Nucleus accumbens (tissue), 56 donors: ENCODE measurements at places on chromosomes 3 and 15.
A peak's percentile ranks its signal among the peaks of the same experiment; 100 is the strongest.

- DNase-seq: peak; percentile 54
These were observed 19.5 kb upstream of the BSN start for GRCh38 chr3:49534581-49535441.

- DNase-seq: no peak
These were observed 260.7 kb downstream of the PLOD2 start for GRCh38 chr3:145900056-145900829.

- no peak for DNase-seq
These were observed 24.8 kb downstream of the TRNT1 start for GRCh38 chr3:3151513-3151912.

GRCh38 chr3:116872688-116873087 is 163.1 kb downstream of the TUSC7 start:
- no peak for DNase-seq

DNA sequence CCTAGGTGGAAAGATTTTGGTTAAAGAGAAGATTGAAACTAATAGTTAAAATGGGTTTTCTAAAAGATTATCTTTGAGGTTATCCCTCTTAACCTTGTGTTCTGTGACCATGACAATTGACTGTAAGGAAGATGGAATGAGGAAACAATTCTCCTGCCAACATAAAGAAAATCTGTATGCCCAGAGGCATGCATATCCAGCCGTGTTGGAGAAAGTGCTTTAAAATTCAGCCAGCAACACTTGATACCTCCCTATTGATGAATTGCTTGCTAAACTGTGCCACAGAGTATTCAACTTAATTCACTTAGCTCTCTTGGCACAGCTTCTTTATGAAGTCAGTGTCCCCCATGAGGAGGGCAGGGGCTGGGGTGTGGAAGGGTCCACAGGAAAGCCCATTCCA is 203.5 kb downstream of the UBE2E2 start:
- no peak for DNase-seq

DNA sequence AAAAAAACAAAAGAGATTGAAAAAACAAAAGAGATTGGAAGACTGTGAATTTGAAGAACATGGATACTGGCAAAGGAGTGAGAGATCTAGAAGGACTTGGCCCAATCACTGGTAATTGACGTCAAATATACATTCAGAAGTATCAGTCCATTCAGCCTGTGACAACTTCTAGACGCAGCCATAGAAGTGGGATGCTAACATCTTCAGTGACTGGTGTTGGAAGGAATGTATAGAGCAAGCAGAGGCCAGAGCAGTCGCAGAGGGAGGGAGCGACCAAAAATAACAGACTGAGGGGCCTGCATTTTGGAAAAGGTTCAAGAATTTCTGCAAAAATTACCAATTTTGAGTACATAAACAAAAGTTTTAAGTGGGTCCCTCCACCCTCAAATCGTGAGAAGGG is 473.3 kb downstream of the CADM2 start:
- DNase-seq: no peak

DNA sequence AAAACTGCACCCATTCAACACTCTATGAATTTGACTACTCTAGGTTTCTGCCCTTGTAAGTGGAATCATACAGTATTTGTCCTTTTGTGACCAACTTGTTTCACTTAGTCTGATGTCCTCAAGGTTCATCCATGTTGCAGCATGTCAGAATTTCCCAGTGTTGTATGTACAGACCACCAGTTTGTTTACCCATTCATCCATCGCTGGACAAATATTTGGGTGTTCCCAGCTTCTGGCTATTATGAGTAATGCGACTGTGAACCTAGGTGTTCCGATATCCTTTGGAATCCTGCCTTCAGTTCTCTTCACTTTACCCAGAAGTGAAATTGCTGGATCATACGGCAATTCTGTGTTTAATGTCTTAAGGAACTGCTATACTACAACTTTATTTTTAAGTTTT is 12.6 kb downstream of the RPL32 start:
- DNase-seq: no peak

DNA sequence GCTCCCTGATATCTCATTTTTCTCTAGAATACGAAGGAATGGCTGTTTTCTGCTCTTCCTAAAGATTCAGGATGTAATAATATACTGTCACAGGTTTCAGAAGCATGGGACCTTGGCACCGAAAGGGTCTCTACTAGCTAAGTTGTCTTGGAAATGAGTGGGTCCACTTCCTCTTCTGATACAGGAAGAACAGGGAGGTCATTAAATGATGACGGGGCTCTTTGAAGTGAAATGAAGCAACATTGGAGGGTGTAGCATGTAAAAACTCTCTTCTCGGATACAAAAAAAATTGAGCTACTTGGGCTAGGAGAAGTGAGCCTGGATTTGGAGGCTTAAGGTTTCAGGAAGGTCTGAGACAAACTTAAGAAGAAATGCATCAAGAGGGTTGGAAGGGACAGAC is 349.8 kb upstream of the TPRG1 start:
- DNase-seq: no peak

DNA sequence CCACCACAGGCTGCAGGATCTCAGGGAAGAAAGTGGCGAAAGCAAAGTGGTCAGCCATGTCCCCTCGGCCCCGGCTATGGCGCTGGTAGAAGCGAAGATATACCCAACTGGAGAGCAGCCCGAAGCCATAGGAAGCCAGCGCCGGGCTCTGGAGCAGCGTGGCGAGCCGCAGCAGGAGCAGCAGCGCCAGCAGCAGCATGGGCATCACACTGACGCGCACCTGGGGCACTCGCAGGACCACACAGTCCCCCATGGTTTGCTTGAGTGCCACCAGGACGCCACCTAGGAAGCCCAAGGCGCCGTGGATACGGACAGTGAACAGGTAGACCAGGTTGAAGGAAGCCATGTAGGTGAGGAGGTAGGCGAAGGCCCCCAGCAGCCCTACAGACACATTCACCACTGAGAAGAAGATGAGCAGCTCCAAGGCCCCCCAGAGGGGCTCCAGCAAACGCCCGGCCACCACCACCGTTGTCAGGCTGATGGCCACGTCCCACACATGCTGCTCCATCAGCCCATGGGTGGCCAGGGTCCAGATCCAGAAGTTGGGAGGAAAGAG is 888 bp downstream of the TMEM115 start:
- DNase-seq: no peak

DNA sequence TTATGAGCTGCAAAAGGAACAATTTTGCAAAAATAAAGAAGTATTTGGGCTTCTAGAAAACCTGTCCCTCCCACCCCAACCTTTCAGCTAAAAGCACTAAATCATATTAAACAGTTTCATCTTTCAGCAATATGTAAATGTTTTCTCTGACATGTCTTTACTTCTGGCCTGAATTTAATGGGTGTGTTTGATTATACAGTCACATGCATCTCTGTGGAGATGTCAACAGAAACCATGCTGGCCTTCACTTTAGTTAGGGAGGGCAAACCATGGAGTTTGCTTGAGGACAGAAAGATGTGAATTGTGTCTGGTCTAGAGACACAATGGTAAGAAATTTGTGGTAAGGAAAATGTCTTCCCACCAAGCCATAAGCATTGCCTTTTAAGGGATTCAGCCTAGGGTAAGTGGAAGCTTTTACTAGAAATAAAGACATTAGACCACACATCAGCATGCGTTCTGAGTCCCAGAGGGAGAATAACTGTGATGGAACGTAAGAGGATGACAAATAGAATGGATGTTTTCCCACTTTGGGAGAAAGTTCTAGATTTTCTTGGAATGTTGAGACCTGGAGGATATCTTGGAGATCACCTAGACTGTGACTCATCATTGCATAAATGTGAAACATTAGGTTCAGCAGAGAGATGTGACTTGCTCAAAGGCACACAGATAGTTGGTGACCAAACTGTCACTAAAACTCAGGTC is 68.9 kb downstream of the ST8SIA2 start:
- no peak for DNase-seq

- no peak for DNase-seq
These were observed 36.7 kb downstream of the ACSBG1 start for GRCh38 chr15:78197632-78198031.

DNA sequence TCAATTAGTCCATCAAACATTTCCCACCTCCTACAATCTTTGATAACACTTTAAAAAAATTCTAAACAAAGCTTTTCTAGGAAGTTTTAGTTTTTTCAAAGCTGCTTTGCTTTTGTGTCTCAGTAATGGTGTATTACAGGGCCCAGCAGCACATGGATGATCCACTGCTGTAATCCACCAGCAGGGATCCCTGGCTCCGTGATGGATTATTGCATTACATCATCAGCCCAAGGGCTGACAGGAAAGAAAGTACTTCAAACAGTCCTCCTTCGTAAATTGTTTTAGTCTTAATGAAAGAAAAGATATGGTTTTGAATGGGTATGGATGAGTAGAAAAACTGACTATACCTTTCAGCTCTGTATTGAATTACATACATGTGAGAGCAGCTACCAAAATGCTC is 688.9 kb upstream of the NAALADL2 start:
- DNase-seq: no peak

- no peak for DNase-seq
These were observed 125.6 kb downstream of the LRRK1 start for GRCh38 chr15:101044625-101045235.

DNA sequence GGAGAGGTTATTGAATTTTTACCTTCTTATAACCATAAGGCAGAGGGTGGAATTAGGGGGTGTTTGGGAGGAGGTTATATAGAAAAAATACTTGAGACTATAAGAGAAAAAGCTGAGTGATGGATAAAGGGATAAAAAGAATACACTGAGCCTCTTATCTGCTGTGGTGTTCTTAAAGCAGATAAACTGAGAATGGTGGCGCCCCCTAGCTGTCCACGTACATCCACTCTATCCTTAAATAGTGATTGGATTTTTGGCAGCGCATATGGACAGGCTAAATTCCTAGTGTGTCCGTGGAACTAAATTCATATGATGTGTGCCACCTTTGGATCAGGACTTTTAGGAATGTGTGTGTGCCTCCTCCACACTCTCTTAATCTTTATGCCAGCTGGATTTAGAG is 121.1 kb downstream of the OXSM start:
- DNase-seq: peak; percentile 22

GRCh38 chr15:79092382-79092781 is 1.8 kb upstream of the RASGRF1 start:
- DNase-seq: no peak

DNA sequence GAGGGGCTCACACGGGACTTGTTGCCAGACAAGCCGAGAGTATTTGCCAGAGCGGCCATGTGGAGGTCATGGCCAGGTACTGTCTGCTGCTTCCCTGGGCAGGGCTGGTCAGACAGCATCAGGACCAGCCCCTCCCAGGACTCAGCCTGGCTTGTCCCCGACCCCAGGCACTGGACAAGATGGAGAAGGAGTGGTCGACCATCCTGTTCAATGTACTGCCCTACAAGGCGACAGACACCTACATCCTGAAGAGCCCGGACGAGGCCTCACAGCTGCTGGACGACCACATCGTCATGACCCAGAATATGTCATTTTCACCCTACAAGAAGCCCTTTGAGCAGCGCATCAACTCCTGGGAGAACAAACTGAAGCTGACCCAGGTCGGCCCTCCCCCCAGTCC is 38.6 kb downstream of the DNAH1 start:
- DNase-seq: no peak

- DNase-seq: no peak
These were observed 7.2 kb upstream of the MAP4 start for GRCh38 chr3:48023377-48023776.
